ENCODE measurements at places on chromosomes 16 and 17. TPM values are rescaled to one million over a fixed set of nuclear protein-coding genes. Genes with fewer than 3 reads are reported as not detected.

Gene LRRC75A
- 0.39 TPM for total RNA-seq

Gene ACAP1
- total RNA-seq: not detected

GRCh38 chr16:4578961-4579530 lies 22.9 kb downstream of the C16orf96 start:
- no peak for DNase-seq

- no peak for DNase-seq
These were observed 42.2 kb downstream of the NDEL1 start for GRCh38 chr17:8477715-8478441.
